CD4-positive, alpha-beta T cell treated with Interleukin-10 for 1 hour (primary cell): ENCODE measurements at places on chromosomes 2 and 18.

DNA sequence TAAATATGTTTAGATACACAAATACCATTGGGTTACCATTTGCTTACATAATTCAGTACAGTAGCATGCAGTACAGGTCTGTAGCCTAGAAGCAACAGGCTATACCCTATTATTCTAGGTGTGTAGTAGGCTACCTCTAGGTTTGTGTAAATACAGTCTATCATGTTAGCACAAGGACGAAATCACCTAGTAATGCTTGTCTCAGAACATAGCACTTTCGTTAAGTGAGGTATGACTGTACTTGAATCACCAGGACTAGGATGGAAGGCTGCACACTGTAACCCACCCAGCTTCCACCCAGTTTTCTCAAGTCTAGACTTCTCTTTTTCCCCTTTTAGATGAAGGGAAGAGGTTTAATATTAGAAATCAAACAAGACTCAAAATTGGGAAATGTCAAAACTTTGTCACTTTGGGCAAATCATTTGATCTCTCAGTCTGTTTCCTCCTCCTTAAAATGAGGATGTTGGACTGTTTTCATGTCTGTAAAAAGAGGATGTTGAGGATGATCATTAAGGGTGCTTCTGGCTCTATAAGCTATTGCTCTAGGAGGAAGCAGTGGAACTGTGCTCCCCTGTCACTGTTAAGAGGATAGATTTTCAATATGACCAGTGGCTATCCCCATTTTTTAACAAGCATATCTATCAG, 3.7 kb upstream of the SOCS6 start:
- no peak for DNase-seq

- DNase-seq = no peak
Observed at GRCh38 chr18:77157312-77157711, 24.7 kb upstream of the MBP start.

GRCh38 chr2:110770404-110770958, 38.1 kb downstream of the ACOXL start:
- DNase-seq = no peak

- DNase-seq = no peak
Observed at GRCh38 chr2:10873171-10873570, 38.6 kb upstream of the KCNF1 start.

DNA sequence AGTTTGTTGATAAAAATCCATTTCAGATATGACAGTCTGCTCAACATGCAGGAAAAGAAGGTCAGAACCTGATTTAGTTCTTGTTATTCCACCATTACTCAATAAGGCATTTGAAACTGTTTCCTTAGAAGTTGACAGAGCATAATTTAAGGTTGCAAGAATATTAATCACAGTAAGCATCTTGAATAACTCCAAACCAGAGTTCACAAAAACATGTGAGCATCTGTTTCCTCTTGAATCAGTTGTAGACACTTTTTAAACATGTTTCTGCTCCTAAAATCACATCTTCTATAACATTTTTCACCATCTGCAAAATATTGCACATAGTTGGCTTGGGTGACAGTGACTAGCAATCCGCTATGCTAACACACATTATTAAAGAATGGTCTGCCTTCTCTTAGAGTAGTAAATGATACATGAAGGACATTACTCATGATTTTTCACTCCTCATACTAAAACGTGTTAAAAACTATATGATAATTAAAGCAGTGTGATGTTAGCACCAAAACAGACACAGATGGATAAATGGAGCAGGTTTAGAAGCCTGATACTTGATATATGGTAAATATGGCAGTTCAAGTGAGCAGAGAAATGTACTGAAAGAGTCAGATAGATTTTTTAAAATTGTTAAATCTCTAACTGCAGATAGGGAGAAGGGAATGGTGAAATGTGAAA, 30.3 kb downstream of the AKAIN1 start:
- DNase-seq = no peak
